HS-27A (cell line): ENCODE measurements at places on chromosomes 16 and 17.

GRCh38 chr16:81478876-81479511 is 34.4 kb downstream of the CMIP start:
- DNase-seq, result no peak

DNA sequence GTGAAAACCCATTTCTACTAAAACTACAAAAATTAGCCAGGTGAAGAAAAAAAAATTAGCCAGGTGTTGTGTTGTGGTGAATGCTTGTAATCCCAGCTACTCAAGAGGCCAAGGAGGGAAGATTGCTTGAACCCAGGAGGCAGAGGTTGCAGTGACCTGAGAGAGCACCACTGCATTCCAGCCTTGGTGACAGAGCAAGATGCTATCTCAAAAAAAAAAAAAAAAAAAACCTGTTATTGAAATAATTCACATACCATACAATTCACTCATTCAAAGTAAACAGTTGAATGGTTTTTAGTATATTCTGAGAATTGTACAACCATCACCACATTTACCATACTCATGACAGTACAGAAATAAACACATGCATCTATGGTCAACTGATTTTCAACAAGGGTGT is 31.0 kb downstream of the ZNRF1 start:
- peak; percentile 72 for DNase-seq

DNA sequence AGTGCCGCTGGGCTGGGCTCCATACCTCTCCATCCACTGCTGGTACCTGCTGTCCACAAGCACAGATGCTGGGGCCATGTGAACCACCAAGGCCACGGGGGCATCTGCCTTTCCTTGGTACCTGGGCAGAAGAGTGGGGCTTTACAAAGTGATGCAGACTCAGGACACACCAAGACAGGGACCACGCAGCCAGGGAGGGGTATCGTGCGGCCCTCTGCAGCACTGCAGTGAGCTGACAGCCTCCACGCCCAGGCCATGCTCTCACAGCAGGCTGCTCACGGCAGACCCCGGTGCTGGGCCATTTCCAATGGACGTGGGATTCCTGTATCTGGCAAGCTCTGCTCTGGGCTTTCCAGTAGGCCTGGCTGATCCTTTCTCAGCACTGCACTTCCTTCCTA is 14.4 kb downstream of the ELAC2 start:
- DNase-seq, result no peak

- DNase-seq, result no peak
These were observed 5.7 kb upstream of the TOB1 start for GRCh38 chr17:50871898-50872297.

DNA sequence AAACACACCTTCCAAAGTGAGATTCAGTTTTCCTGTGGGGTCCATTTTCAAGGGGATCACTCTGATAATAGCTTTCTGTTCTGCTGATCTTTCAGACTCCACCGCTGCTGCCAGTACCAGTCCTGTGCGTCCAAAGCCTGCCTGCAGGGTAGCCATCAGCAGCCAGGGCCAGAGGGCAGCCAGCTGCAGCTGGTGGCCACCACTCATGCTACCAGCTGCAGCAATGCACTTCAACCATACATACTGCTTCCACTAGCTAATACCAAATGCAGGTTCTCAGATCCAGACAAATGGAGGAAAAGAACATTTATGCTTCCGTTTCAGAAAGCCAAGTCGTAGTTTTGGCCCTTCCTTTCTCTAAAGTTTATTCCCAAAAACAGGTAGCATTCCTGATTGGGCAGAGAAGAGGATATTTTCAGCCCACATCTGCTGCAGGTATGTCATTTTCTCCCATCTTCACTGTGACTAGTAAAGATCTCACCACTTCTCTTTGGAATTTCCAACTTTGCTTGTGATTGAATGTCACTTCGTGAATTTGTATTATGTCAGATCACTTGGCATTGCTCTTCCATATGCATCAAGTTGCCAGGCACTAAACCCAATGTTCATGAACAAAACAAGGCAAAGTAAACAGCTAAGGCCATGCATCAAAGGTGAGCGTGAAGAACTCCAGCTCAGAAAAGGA is 1.8 kb downstream of the RNF43 start:
- no peak for DNase-seq

- DNase-seq, result no peak
These were observed 57.1 kb downstream of the CYTH1 start for GRCh38 chr17:78724999-78725398.

DNA sequence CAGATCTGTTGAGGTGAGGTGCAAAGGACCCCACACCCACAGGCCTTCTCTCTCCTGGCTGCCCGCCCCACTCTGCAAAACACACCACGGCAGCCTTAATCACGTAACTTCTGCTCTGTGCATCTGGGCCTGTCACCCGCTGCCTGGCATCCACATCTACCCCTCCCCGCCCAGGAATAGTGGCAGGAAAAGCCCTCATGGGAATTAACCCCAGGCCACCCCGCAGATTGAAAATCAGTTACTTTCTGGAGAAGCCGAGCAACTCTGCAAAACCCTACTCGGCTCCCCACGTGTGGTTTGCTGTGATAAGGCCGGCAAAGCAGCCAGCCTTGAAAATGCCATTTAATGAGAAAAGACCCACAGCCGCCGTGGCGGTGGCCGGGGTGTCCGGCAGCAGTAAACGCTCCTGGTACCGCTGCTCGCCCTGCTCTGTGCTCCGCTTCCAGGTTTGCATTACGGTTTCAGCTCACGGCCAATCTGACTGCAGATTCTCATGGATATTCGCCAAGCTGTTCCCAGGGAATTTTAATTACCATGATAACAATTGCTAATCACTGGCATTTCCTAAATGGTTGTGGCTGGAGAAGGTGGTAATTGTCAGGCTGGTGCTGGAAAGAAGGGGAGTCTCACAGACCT is 78.0 kb upstream of the DOC2B start:
- DNase-seq, result no peak

DNA sequence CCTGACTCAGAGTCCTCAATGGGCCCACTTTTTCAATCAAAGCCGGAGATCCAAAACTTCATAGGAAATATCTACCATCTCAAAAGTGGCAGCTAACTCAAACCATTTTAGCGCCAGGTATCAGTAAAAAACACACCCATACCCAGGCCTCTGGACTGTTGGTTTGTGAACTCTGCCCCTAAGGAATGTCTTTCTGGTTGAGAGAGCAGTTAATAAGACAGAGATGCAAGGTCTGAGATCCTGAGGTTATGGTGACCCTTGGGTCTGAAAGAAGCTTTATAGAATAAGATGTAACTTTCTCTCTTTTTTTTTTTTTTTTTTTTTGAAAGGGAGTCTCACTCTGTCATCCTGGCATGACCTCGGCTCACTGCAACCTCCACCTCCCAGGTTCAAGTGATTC is 350.5 kb downstream of the SOX9 start:
- no peak for DNase-seq

DNA sequence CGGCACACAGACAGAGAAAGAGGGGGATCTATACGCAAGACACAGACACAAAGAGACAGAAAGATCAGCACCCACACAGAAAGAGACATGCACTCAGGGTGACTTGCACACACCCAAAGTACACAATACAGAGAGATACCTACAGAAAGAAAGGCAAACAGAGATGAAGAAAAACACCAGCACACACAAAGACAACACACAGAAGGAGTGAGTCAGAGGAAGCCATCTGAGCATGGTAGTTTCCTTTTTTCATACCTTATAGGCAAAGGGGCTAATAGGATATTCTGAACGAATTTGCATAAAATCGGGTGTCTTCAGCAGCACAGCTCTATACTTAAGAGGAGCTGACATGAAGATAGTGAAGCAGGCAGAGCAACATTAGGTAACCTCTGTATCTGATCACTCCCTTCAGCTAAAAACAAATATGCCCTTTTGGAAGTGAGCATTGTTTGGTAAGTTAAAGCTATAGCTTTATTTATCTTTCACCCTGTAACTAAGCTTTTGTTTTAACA is 198.6 kb downstream of the AATF start:
- no peak for DNase-seq

- DNase-seq, result no peak
These were observed 164.0 kb downstream of the VPS53 start for GRCh38 chr17:550463-551180.

DNA sequence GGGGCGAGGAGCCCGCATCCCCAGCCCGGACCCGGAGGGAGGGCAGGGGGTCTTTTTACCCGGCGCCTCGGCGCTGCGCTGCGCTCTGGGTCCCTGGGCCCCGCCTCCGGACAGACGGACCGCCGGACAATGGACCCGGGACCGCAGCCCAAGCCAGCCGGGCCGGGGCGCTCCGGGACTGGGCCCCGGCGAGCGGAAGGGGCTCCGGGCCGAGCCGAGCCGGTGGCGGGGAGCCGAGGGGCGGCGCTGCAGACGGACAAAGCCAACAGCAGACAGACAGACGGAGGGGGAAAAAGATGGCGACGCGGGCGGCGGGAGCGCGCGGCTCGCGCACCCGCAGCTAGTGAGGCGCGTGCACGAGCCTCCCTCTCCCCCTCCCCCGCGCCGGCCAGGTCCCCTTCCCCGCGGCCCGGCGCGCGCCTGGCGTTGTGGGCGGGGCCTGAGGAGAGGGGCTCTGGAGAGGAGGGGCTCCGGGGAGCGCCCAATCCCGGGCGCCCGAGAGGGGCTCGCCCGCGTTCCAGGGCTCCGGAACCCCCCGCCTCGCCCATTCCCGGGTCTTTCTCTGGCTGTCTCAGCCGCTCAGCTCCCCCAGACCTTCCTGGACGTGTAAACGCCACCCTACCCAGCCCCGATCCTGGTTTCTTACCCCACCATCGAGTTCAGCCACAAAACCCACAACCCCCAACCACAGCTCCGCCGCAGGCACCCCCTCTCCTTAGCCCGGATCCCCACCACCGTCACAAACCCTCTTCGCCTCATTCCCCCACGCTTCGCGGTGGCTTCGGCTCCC is at the start of gene ZNF821:
TSS of gene ZNF821 (minus strand) at position 334 of the 790 bp plus-strand sequence. CDS start 4,236 bp downstream, outside the sequence.
- DNase-seq, result peak; percentile 35

DNA sequence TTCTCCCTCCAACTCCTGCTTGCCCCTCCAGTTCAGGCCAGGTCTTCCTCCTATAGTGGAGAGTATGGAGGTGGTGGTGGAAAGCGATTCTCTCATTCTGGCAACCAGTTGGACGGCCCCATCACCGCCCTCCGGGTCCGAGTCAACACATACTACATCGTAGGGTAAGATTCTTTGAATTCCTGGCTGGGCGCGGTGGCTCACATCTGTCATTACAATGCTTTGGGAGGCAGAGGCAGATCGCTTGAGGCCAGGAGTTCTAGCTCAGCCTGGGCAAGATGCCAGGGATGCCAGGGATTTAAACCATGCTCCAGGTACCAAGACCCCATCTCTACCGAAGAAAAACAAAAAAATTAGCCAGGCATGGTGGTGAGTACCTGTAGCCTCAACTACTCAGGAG is 1.4 kb downstream of the ZG16 start:
- DNase-seq, result no peak

GRCh38 chr17:55717898-55718735 is 4.5 kb downstream of the TMEM100 start:
- DNase-seq, result no peak

- no peak for DNase-seq
These were observed 105.2 kb upstream of the SHISA6 start for GRCh38 chr17:11135819-11136218.

DNA sequence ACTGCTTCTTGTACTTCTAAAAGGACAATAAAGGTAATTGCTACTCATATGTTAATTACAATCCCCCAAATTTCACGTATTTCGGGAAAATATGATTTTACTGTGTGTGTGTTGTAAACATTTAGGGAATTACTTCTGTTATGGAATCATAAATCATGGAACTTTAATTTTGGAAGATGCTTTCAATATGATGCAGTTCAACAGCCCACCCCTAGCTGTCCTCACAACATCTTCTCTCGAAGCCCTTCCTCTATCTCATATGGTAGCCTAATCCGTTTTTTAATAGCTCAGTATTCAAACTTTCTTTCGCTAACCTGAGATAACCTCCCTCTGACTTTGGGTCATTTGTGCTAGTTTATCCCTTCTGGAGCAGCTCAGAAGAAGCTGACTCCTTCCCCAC is 78.4 kb downstream of the ANKFN1 start:
- DNase-seq, result no peak

GRCh38 chr17:28406473-28406814 is 432 bp upstream of the SLC46A1 start:
- no peak for DNase-seq

DNA sequence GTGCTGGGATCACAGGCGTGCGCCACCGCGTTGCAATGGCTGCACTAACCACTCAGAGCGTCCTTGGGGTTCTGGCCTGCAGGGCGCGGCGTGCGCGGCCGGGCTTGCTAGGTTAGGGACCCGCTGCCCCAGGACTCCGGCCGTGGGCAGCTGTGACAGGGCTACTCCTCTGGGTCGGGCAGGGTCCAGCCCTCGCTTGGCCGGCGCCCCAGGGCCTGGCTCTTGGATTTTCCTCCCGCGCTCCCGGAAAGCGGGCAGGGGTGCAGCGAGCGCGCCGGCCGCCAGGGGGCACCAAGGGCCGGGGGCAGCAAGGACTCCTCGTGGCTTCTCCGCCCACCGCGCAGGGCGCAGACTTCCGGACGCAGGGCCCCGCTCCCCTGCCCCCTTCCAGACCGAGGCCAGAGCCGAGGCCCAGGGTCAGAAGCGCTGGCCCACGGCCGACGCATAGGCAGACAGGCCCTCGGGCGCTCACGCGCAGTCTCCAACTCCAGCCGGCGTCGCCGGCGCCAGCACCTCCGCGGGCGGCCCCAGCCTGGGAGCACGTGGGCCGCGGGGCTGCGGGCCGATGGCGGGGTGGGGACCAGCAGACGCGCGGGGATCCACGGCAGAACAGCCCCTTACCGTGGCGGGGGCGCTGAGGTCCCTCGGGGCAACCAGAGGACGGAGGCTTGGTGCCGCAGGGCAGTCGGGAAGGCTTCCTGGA is 355 bp downstream of the TLE7 start:
- DNase-seq, result no peak

GRCh38 chr16:4660454-4661007 is 32.8 kb upstream of the NUDT16L1 start:
- no peak for DNase-seq

DNA sequence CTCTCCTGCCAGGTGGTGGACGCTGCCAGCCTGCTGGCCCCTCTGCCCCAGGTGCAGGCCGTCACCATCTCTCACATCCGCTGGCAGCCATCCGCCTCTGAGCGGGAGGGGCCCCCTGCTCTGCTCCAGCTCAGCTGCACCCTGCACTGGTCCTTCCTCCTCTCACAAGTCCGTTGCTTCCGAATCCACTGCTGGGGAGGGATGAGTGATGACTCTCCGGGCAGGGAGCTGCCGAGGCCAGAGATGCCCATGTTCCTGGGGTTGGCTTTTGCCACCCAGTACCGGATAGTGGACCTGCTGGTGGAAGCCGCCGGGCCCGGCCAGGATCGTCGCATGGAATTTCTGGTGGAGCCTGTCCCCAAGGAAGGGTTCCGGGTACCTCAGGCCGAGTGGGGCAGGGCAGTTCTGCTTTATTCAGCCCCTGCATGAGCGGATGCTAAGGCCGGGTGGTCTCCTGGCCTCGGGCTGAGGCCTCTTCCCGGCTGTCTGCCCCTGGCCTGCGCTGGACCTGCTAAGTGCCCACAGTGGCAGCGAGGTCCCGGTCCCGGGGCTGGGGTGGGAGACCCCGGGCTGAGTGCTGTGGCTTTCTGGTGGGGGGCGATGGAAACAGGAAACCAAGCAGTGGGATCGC is 11.4 kb downstream of the ENGASE start:
- no peak for DNase-seq
